ENCODE measurements at places on chromosomes 16 and 17.

DNA sequence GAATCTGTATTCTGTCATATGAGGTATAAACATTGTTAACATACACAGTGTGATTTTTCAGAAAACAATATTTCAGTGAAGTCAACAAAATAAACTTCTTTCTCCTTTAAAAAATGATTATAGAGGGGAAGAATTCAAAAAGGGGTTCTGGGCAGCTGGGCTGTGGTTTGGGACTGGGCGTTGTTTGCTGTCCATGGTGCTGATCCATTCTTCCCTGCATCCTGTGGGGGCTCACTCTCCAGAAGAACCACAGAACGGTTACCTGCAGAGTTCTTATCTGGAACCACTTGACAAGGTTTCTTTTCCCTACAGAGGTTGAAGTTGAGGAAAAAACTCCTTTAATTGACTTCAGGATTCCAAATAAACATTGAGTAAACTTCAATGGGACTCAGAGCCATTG, 1091.0 kb downstream of the CDH8 start:
- peak; percentile 32 for DNase-seq

DNA sequence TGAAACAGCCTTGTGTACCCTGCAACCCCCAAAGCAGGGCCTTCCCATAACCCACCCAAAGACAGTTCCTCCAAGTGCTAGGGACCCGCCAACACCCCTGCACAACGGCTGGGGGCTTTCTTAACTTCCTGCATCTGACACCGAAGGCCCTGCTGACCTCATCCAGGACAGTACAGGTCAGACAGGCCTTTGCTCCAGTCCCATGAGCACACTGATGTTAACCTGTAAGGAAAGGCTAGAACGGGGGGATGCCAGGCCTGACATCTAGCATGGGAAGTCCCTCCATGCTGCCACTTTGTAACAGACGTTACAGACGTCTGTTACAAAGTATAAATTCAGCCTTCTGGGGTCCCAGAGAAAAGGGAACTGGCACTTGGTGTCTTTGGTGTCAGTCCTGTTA, 369.1 kb downstream of the CPPED1 start:
- no peak for DNase-seq

- no peak for DNase-seq
Measured at GRCh38 chr17:63349478-63350000, 96.6 kb downstream of the CYB561 start.

DNA sequence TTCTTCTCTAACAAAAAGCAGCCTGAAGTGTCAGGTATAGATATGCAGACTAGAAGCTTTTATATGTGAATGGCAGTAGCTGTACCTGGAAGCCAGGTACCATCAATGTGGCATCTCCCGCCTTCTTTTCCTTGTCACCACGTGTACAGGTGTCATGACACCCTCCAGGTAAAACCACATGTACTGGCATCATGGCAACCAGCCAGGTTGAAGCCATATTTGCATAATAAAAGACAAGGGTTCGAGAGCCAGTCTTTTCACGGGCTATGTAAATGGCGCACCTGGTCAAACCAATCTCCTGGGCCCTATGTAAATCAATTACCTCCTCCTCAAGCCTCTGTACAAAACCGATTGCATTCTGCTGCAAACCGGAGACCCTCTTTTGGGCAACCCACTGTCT, 541.3 kb downstream of the CDH11 start:
- no peak for DNase-seq

DNA sequence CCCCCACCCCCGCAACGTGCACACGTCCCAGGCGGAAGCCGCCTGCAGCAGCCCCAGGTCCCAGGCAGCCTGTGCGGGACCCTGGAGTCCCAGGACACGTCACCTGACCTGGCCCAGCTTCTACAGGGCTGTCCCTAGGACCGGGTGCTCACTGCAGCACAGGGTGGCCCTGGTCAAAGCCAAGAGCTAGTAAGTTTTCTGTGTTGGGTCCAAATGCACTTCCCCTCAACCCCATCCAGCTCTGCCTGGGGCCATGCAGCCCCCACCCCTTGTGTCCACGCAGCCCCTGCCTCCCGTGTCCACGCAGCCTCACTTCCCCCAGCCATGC, 22.1 kb upstream of the PVALEF start:
- no peak for DNase-seq

- DNase-seq, result no peak
Measured at GRCh38 chr17:62781831-62782251, 26.3 kb downstream of the MARCHF10 start.

DNA sequence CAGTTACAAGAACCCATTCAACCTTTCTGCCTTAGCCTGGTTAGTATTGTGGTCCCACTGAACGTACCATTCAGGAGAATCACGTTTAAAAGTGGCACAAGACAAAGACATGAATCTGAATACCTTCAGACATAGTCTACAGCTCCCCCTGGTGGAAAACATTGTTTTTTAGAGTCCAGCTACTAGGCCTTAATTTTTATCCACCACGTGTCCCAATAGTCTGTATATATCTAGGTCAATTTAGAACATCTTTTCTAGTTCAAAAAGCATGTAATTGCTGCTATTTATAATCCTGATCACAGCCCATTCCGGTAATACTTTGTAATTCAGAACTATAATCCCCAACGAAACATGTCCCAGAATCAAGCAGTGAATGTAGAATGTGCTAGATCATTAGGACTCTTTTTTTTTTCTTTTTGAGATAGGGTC, 13.7 kb upstream of the GUCY2D start:
- peak; percentile 84 for DNase-seq

DNA sequence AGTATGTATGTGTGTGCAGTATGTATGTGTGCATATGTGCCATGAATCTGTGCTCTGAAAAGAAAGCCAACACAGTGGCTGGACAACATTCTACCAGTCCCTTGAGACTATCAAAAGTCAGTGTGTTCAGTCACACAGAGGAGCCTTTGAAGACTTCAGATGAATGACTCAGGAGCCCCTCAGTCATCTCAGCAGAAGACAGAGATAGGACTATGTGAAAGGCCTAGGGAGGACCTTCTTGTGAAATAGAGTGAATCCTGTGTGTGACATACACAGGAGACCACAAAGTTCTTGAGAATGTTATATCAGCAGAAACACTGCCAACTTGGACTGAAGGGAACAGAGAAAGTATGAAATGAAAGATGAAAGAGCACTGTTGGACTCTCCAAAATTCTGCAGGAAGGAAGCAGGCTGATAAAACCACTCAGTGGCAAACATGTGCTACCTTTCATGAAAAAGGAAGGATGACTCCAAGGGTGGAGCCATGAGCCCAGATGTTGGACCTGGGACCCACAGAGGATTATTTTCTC, 108.4 kb downstream of the METRNL start:
- no peak for DNase-seq

DNA sequence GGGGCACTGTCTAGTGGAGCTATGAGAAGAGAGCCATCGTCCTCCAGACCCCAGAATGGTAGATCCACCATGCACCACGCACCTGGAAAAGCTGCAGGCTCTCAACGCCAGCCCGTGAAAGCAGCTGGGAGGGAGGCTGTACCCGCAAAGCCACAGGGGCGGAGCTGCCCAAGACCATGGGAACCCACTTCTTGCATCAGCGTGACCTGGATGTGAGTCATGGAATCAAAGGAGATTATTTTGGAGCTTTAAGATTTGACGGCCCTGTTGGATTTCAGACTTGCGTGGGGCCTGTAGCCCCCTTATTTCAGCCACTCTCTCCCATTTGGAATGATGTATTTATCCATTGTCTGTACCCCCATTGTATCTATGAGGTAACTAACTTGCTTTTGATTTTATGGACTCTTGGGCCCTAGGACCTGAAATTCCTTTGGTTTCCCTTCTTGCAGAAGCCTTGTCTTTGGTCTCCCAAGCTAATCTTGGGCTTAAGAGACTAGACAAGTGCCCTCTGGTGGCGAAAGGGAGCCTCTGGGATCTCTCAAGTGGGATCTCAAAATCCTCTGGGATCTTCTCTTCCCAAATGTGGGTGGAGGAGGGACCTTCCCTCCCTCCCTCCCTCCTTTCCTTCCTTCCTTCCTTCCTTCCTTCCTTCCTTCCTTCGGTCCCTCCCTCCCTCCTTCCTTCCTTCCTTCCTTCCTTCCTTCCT, 58.2 kb upstream of the HAPSTR1 start:
- no peak for DNase-seq

DNA sequence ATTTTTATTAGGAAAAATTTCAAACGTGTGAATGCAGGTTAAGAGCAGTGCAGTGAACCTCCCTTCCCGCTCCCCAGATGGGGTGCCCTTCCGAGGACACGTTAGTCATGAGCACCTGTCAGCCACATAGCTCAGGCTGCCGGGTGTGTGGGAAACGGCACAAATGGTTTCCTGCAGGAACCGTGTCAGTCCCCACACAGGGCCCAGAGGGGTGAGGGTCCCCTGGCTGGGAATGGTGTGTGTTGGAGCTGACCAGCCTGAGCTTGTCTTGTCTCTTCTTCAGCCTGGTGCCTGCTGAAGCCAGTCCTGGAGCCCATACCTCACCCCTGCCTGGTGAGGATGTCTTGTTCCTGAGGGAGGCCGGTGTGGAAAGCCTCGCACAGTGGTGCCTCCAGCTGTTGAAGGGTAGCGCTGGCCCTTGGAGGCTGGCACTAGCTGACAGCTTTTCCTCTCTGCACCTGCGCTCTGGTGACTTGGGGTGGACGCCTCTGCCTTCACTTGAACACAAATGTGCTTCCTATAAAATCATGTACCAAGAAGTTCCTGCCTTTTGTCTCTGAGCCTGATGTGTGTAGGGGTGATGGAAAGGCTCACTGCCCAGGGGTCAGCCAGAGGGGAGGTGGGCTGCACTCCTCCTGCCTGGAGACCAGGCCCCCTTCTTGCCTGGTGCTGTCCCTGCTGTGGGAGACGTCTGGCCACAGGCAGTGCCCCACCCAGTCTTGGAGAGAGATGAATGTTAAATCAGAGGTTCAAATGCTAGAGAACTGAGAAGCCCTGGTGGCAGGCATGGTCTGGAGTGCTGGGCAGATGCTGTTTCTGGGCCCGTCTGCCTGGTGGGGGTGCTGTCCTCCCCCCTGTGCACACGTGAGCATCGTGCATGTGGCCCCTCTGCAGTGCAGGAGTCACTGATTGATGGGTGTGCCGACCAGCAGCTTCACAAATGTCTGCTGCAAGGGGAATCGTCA, 102.6 kb upstream of the ZNF750 start:
- no peak for DNase-seq

DNA sequence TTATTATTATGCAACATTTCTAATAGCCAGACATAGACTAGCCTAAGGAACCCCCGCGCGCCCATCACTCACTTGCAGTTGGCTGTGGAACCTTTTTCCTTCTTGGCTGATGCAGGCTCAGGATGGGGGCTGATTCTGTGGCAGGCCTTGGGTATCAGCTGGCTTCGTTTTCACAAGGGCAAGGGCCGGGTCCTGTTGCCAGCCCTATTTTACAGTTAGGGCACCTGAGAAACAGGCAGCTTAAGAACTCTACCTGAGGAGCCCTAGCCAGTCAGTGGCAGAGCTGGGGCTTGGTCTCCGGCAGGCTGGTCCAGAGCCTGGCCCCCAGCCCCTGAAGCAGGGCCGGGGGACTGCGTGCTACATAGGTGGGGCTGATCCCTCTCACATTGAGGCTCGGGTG, 28.7 kb downstream of the ADGRG5 start:
- no peak for DNase-seq

DNA sequence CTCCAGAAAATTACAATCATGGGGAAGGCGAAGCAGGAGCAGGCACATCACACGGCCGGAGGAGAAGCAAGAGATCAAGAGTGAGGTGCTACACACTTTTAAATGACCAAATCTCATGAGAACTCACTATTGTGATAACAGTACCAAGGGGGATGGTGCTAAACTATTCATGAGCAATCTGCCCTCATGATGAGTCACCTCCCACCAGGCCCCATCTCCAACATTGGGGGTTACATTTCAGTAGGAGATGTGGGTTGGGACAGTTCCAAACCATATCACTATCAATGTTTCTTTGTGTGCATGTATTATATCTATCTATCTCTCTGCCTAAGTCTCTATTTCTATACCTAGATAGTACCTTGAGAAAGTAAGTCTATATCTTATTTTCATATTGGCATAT, 724.8 kb downstream of the CDH11 start:
- DNase-seq, result no peak

- no peak for DNase-seq
Measured at GRCh38 chr17:42618442-42619150, 9.1 kb downstream of the TUBG1 start.
